ENCODE measurements at places on chromosomes 1 and 21.

DNA sequence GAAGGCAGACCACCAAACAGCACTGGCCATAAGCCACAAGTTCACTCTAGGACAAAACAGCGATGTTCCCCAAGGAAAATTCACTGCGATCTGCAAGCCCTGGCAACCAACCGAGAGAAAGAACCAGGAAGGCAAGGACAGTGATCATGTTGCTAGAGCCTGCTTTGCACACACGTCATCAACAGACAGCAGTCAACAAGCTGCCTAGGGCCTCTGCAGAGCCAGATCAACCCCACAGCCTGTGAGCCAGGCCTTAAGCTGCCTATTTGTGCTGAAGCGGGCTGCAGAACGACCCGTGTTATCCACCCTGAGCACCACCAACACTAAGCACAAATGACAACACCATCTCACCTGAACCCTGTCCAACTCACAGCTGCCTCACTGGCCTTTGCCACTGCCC lies 6.2 kb upstream of the YRDC start:
- DNase-seq = no peak

- DNase-seq = no peak
These were observed 1.7 kb downstream of the CD244 start for GRCh38 chr1:160860840-160861505.

- DNase-seq = no peak
These were observed 4.5 kb upstream of the NPHP4 start for GRCh38 chr1:5996641-5997270.

- DNase-seq = no peak
These were observed 14.0 kb upstream of the NES start for GRCh38 chr1:156691191-156691590.

- no peak for DNase-seq
These were observed 77.0 kb upstream of the BACE2 start for GRCh38 chr21:41090981-41091380.

GRCh38 chr1:41462680-41463004 lies 21.8 kb downstream of the EDN2 start:
- no peak for DNase-seq

GRCh38 chr21:37682966-37683365 lies 233.3 kb downstream of the KCNJ6 start:
- DNase-seq = no peak

DNA sequence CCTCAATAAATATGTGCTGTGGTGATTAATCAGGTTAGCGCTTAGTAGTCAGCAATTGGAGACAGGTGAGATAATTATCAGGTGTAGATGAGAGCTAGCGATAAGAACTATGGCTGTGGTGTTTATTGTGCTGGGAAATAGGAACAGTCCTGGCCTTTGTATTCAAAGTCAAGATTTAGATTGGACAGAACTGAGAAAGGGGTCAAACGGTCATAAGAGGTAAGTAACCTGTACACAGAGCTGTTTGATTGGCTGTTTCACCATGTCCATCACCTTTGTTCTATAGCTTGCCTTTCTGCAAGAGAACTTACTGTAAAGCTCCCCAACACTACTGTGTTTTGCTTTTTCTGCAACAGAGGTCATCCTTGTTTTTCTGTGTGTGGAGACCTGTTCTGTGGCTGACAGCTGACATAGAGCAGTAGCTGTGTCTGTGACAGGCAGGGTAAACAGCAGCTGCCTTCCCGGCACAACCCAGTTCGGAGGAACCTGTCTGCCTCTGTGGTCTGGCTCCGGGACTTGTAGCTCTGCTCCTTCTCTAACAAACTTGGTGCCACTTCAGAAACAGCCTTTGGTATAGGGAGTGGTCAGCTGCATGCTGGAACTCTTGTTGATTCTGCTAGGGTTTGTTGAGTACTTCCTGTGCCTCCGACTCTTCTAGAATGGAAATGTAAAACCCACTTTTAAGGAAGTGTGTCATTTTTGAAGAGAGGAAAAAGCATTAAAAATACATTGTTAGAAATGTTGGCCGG lies 21.1 kb upstream of the CDC42 start:
- no peak for DNase-seq

- no peak for DNase-seq
These were observed 76.1 kb downstream of the PTPN14 start for GRCh38 chr1:214475331-214475730.

DNA sequence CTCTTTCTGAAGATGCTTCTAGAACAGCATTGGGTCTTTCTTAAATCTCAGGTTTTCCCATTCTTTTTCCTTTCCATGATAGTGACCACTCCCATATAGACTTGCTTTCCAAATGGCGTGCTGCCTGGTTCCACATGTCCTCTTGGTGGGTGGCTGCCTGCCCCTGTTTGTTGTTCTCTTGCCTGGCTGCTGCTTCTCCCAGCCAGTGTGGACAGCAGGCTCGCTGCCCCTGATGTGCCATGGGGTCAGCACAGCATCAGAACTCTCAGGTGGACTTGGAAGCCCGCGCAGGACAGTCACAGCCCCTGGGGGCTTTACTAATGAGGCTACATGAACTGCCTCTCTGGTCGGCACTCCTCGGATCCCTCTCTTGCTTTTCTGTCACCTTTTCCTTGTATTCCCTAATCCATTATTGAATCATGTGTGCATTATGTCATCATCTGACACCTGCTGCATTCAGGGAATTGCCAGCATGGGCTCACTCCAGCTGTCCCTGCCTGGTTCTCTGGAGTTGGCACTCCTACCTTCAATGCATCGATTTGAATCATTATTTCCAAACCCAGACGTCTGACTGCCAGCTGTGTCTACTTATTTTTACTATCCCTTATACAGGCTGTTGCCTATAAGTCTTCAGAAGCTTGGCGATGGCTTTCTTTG lies 100.5 kb upstream of the COA6 start:
- DNase-seq = no peak

DNA sequence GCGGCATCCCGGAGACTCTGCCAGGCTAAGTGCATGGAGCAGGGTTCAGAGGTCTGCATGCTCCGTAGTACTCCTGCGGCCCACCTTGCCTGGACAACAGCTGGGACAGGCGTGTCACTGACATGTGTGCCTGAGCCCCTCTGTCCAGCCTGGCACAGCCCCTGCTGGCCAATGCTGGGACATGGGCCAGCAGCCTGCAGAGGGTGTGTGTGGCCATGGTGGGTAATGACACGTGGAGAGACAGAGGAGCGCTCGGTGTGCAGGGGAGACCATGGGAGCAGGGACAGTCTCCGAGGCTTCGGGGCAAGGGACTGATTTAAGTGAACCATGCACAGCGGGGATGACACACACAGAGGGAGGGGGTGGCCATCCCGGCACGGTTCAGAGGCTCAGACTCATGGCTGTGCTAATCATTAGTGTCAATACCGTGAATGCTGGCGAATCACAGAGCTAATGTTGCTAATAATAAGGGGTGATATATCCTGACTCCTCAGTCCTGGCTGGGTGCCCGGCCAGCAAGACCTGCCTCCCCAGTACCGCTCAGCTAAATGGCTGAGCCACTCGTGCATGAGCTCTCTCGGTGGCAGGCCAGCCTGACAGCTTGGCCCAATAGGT lies 41.5 kb downstream of the IGSF21 start:
- DNase-seq = no peak

GRCh38 chr1:75198163-75198562 lies 64.0 kb downstream of the LHX8 start:
- no peak for DNase-seq

DNA sequence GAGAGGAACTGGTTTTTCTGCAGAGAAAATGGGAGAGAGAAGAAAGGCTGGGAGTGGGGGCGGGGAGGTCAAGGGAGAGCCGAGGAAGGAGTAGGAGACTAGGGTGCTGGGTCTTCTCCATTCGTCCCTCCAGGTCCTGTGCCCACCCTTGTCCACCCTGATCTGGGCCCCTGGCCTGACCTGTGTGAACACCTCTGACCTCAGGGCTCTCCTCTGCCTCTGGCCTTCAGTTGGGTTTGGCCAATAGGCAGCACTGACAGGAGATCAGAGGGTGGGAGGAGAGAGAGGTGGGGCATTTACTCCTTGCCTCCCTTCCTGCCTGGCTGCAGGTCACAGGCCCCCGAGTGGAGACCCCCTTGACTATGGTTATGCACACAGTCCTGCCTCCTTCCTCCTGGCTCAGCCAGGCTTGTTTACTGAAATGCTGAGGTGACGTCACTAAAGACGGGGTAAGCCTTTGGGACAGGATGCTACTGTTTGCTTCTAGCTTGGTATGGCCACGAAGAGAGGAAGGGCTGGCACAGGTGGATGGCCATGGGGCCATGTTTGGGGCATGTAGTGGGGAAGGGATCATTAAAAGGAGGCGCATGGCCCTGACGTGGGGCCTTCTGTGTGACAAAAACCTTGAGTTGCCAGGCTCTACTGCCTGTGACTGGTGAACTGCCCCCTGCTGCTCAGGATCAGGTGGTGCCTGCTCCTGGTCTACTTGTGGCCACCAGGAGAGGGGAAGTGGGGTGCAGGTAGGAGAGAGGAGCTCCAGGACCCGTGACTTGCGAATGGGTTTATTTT lies 248.7 kb upstream of the CSF3R start:
- peak; percentile 68 for DNase-seq

- no peak for DNase-seq
These were observed 37.6 kb upstream of the GALNT2 start for GRCh38 chr1:230029244-230029941.

- no peak for DNase-seq
These were observed 466.5 kb upstream of the DEPDC1 start for GRCh38 chr1:68963353-68963752.

DNA sequence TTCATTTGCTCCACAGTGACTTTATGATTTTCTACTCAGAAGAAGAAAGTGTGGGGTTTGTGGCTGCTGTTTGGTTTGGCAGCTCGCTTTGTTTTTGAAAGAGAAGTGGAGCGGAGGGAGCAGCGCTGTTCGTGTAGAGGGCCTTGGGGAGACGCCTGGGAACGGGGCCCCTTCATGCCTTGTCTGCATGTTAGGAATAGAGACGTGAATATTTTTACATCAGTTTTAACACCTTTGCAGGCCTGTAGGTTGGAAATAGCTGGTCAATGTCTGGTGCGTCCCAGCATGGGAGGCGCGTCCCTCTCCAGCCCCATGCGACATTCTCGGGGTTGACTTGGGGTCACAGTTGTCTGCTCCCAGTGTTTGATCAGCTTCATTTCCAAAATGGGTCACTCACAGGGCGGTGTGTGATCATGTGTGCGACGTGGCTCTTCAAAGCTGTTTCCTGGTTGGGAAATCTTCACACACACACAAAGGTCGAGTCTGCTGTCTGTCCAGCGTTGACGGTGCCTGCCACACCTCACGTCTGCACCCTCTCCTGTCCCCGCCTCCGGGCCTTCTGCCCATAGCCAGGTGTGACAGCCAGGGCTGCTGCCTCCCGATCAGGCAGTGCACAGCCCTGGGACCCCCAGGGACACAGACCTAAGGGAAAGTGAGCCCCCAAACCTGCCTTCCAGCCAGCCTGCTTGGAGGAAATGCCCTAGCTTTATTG lies 149.2 kb downstream of the PSMG1 start:
- DNase-seq = no peak

GRCh38 chr1:147287133-147287865 lies 44.8 kb downstream of the CHD1L start:
- no peak for DNase-seq

GRCh38 chr1:178055093-178055492 lies 38.8 kb upstream of the RASAL2 start:
- DNase-seq = peak; percentile 83

GRCh38 chr21:34668803-34669148 lies at the start of gene CLIC6:
CLIC6 (plus strand) TSS chr21:34668994; CDS start chr21:34669389, 395 bp downstream.
- no peak for DNase-seq

GRCh38 chr1:101298663-101299062 lies 61.8 kb downstream of the S1PR1 start:
- no peak for DNase-seq

DNA sequence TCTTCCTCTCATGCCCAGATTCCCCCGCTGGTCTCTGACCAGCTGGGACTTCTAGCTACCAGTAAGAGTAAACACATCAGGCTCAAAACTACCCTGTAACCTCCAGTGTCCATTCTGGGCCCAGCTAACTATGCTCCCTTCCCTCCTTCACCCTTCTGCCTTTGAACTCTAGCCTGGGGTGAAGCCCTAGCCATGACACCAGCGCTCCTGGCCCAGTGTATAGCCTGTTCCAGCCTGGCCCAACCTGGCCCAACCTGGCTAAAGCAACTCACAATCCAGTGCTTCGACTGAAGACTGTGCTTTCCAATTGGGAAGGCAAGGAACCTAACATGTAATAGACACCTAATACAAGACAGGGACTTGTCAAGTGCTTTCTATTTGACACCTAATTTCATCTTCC lies 27.6 kb downstream of the CSMD2 start:
- no peak for DNase-seq

DNA sequence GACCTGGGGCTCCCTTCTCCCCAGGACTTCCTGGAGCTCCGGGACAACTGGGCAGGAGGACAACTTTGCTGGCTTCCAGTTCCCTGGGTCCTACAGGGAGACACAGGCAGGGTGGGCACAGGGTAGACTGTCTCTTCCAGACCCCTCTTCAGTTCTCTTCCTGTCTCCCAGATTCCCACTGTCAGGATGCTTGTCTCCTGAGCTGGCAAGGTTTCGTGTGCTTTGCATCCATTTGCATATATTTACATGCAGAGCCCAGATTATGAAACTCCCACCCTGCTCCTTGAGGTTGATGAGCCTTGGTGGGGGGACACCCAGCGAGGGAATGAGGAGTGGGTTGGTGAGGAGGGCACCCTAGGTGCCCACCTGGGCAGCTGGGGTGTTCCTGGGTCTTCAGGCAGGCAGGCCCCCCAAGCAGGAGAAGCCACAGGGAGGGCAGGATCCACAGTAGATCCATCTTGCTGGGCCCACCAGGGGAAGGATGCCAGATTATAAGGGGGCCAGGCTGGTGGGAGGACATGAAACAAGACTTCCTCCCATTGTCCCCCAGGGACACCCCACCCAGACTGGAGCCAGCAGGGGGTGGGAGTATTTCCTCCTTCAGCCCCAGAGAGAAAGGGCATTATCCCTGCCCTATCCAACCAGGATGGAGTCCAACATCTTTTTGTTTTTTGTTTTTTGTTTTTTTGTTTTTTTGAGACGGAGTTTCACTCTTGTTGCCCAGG lies at the start of gene FCN3:
TSS of gene FCN3 (minus strand) at position 463 of the 725 bp plus-strand sequence. CDS start at position 457, 6 bp downstream.
- DNase-seq = peak; percentile 61

DNA sequence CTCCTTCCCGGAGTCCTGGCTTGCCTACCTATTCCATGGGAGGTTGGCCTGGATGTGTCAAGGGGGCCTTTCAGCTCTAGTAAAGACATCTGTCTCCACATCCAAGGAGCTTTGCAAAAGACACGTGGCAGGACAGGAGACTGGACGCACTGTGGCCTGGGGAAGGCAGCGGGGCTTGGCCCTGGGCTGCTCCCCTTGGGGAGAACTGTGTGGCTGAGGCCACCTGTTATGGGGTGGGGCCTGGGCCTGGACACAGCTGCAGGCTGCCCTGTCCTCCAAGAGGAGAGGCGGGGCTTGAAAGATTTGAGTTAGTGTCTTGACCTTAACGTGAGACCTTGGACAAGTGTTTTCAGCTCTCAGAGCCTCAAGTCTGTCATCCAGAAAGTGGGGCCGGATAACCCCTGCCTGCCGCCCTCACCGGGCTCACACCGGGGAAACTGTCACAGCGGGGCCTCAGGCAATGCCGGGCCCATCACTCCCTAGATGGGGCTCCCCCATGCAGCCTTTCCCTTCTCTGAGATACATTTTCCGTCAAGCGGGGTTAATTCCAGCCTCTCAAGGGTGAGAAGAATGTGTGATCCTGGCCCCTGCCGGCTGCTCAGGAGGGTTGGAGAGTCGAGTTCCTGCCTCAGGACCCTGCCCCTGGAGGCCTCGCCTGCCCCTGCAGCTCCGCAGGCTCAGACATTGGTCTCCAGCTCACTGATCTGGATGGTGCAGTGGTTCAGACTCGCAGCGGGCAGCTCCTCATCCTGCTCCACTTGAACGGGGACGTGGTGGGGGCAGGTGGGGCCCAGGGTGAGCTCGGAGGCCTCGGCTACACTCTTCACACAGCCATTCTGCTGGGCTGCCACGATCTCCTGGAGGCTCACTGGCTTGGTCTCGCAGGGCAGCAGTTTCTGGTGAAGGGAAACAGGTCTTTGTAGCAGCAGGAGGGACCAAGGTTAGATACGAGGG lies 25.6 kb downstream of the PODN start:
- DNase-seq = no peak
